ENCODE measurements at places on chromosomes 3 and 15. TPM values are rescaled to one million over a fixed set of nuclear protein-coding genes. Genes with fewer than 3 reads are reported as not detected.

The CLEC3B gene
- total RNA-seq: 0.29 TPM

The C3orf80 gene
- not detected for total RNA-seq

DNA sequence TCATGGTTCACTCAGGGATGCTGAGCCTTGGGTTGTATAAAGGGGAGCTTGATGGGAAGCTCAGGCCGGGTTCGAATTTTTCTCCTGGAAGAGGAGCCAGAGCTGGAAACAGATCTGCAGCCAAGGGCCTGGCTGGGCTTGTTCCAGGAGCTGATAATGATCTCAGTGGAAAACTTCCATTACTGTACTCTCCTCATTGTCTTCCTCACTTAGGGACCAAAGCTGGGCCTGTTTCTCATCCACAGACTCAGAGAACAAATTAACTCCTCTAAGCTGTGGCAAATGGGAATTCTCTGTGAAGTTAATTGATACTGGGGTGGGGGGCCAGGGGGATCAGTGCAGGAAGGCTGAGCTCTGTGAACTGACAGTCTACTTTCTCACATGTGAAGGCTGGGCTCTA is 92.0 kb downstream of the PRICKLE2 start:
- no peak overlapping the region for H3K27ac ChIP-seq
- H3K4me1 ChIP-seq: no peaks in the 10 kb centered on the region
- peaks cover 2% of the 10 kb centered on the region for H3K27me3 ChIP-seq
- no peak for DNase-seq

- no peak for DNase-seq
- H3K4me3 ChIP-seq: no peak overlapping the region
- H3K36me3 ChIP-seq: peaks cover 3% of the 10 kb centered on the region
Observed at GRCh38 chr3:188624828-188625227, 470.9 kb downstream of the LPP start.

The SYNPR gene
- total RNA-seq: not detected

DNA sequence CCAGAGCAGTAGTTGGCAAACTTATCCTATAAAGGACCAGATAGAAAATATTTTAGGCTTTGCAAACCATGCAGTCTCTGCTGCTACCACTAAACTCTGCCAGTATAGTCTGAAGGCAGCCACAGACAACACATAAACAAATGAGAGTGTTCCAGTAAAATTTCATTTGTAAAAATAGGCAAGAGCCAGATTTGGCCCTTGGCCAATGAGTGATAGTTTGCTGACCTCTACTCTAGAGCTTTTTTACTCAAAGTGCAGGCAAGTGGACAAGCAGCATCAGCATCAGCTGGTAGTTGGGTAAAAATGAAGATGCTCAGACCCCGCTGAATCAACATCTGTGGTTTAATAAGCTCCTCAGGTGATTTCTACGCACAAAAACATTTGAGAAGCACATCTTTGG is 269.8 kb downstream of the NTRK3 start:
- H3K36me3 ChIP-seq: no peaks in the 10 kb centered on the region
- no peak for DNase-seq
- no peaks in the 10 kb centered on the region for H3K4me1 ChIP-seq

DNA sequence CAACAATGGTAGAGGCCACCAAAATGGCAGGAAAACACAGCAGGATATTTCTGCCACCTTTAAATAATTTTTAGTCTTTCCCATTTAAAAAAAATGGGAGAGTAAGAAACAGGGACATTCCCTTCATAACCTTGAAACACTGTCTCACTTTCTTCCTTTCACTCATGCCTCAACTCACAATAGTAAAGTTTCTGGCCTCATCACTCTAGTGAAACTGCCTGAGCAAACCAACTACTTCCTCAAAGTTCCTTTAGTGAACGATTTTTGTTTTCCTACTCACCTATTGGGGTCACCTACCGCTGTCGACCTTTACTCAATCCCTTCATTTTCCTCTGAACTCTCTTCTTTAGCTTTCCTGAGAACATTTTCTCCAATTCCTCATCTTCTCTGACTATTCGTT is 33.0 kb downstream of the SHC4 start:
- DNase-seq: no peak
- peaks cover 2% of the 10 kb centered on the region for H3K36me3 ChIP-seq
- no peak overlapping the region for H3K4me3 ChIP-seq
- no peak overlapping the region for H3K27ac ChIP-seq
- peaks cover 21% of the 10 kb centered on the region for H3K4me1 ChIP-seq
- H3K27me3 ChIP-seq: peaks cover 20% of the 10 kb centered on the region

The SSUH2 gene
- total RNA-seq: not detected

GRCh38 chr3:150216041-150216811 is 191.9 kb upstream of the TSC22D2 start:
- no peak overlapping the region for H3K4me3 ChIP-seq
- H3K4me1 ChIP-seq: peaks cover 2% of the 10 kb centered on the region
- no peak overlapping the region for H3K27ac ChIP-seq
- H3K27me3 ChIP-seq: peaks cover 5% of the 10 kb centered on the region
- no peaks in the 10 kb centered on the region for H3K36me3 ChIP-seq

The TTC21A gene
- 0.97 TPM for total RNA-seq

DNA sequence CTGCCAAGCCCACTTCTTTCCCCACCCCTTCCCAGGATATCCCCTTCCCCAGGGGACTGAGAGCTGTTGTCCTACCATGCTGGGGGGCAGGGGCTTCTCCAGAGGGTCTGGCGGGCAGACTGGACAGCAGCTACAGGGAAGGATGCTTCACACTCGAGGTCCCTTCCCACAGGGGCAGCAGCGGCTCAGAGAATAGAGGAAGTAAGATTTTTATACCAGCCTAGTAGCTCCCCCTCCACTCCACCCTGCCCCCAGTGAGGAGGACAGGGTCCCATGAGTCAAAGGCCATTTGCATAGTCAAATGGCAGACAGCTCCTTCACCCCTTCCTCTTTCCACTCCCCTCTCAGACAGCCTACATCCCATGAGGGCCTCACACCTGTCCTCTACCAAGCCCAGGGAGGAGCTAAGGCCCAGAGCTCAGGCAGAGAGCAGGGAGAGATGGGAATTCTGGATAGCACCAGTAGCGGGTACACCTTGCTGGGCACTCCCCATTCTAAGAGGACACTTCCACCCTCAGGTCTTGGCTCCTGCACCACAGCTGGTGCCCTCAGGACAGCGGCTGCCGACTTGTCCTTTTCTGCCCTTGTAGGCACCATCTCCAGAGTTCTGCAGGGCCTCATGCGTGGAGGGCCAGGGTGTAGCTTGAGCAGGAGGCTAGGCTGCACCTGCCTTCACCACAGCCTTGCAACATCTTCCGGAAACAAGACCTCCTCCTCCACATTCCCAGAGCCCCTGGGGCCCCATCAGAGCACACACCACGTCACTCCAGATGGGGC is at the start of gene TLR9:
TLR9 (minus strand) TSS at position 194 of the 777 bp plus-strand sequence; CDS start at position 78, 116 bp downstream.
- no peaks in the 10 kb centered on the region for H3K27me3 ChIP-seq
- no peak for DNase-seq
- peaks cover 50% of the 10 kb centered on the region for H3K36me3 ChIP-seq

GRCh38 chr15:37199545-37199944 is 99.2 kb upstream of the MEIS2 start:
- H3K4me3 ChIP-seq: no peak overlapping the region
- no peak overlapping the region for H3K27ac ChIP-seq
- DNase-seq: no peak
- H3K36me3 ChIP-seq: no peaks in the 10 kb centered on the region
- H3K27me3 ChIP-seq: no peaks in the 10 kb centered on the region

- H3K36me3 ChIP-seq: no peaks in the 10 kb centered on the region
- H3K27me3 ChIP-seq: no peaks in the 10 kb centered on the region
- H3K4me1 ChIP-seq: no peaks in the 10 kb centered on the region
- no peak overlapping the region for H3K27ac ChIP-seq
- no peak for DNase-seq
Observed at GRCh38 chr3:6771171-6771570, 89.7 kb upstream of the GRM7 start.

DNA sequence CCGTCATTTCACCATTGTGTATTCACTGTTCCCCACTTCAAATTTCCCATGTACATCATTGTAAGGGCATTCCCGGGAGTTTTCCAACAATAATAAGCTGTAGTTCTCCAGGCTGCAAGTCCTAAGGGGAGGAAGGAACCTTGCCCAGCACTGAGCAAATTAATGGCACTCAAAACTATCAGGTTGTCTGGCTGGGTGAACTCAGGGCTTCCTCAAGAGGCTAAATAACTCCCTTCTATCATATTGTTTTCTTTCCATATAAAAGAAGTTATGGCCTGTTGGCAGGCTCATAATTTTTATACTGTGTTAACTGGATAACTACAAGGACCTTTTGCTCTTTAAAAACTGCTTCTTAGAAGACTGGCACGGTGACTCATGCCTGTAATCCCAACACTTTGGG is 71.4 kb downstream of the SEMA6D start:
- no peak for DNase-seq
- H3K36me3 ChIP-seq: no peaks in the 10 kb centered on the region
- no peaks in the 10 kb centered on the region for H3K27me3 ChIP-seq
- no peak overlapping the region for H3K4me3 ChIP-seq
- H3K4me1 ChIP-seq: no peaks in the 10 kb centered on the region
- H3K27ac ChIP-seq: no peak overlapping the region

- DNase-seq: no peak
- H3K27ac ChIP-seq: no peak overlapping the region
- no peaks in the 10 kb centered on the region for H3K4me1 ChIP-seq
- H3K36me3 ChIP-seq: no peaks in the 10 kb centered on the region
- H3K27me3 ChIP-seq: no peaks in the 10 kb centered on the region
Observed at GRCh38 chr3:72591522-72592421, 256.5 kb downstream of the SHQ1 start.

DNA sequence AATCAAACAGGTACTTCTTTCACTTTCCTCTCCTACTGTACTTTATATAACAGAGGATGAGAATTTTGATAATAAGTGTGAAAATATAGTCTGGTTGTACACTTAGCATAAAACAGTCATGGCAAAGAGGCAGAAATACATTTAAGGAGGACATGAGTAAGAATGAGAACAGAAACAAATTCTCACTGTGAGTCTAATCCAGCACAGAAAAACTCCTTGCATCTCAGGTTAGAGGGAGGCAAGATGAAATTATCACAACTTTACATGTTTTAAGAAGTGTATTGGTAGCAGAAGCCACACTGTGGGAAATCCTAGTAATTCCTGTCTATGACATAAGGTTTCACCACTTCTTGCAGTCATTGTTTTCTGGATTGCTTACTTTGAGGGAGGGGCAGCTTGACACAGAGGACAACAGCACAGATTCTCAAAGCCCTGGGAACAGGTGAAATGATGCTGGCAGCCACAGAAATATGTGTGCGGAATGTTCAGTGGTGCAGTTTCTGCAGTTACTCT is 733.6 kb upstream of the GBE1 start:
- H3K4me1 ChIP-seq: no peaks in the 10 kb centered on the region
- no peaks in the 10 kb centered on the region for H3K36me3 ChIP-seq
- no peak overlapping the region for H3K27ac ChIP-seq
- no peaks in the 10 kb centered on the region for H3K27me3 ChIP-seq
- H3K4me3 ChIP-seq: no peak overlapping the region
- DNase-seq: no peak

The CCR1 gene
- total RNA-seq: 41.4 TPM

DNA sequence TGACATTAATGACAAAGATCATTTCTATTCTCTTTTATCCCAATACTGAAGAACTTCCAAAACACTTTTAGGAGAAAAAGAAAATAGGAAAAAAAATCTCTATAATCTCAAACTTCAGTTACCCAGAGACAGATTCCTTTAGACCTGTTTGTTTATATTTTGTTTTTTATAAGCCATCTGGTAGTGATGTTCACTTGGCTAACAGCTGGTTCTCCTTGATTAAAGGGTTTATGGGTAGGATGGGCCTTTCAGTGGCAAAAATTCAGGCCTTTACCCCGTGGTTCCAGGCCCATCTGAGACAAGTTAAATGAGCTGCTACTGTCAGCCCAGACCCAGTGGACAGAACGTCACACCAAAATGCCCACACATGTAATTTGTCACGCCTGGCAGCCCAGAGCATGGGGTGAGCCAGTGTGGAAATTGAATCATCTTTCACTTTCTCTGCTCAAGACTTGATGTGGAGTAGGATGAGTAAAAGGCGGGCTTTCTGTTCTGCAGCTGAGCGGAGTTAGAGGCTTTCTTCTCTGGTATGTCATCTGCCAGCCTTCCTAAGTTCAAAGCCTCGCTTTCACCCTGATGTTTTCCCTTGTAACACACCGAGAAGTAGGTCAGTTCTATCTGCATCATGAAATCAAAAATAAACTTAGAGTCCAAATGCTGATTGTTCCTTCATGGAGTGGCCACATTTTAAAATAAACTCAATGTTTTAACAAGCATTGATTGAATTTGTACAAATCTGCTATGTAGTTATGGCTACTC is 62.5 kb upstream of the SKOR1 start:
- DNase-seq: peak; percentile 65
- H3K4me1 ChIP-seq: peaks cover 59% of the 10 kb centered on the region
- H3K27ac ChIP-seq: peak overlapping the region; percentile 71
- peaks cover 8% of the 10 kb centered on the region for H3K36me3 ChIP-seq
- H3K27me3 ChIP-seq: no peaks in the 10 kb centered on the region
- peak overlapping the region; percentile 2 for H3K4me3 ChIP-seq

DNA sequence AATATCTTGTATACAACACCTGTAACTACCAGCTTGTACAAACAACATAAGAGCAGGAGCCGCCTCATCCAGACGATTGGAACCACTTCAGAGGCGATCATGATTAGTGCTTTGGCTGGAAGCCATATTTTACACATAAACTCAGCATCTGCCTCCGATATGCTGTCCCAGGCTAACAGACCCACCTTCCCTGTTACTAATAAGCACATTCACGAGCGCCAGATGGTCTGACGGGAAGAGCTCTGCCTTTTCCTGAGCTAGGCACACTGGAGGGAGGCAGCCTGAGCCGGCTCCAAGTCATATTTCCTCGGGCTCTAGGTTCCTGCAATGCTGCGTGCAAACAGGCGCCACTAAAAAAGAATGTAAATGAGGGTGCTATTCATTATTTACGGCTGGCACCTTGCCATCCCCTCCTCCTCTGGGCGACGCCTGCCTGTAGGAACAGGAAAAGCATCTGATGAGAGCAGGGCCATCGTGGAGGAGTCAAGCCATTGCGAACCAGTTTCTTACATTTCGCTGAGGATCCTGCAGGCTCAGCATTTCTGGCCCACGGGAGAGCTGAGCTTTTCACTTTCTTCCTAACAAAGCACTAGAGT is 98.2 kb downstream of the ANXA2 start:
- no peak overlapping the region for H3K27ac ChIP-seq
- DNase-seq: no peak
- H3K4me3 ChIP-seq: no peak overlapping the region
- H3K4me1 ChIP-seq: no peaks in the 10 kb centered on the region
- H3K27me3 ChIP-seq: peaks cover 2% of the 10 kb centered on the region

GRCh38 chr3:189766416-189766815 is 135.2 kb downstream of the TP63 start:
- no peak overlapping the region for H3K4me3 ChIP-seq
- no peaks in the 10 kb centered on the region for H3K4me1 ChIP-seq
- no peaks in the 10 kb centered on the region for H3K36me3 ChIP-seq
- DNase-seq: no peak

GRCh38 chr15:100244796-100245486 is 96.8 kb downstream of the ADAMTS17 start:
- no peak for DNase-seq
- H3K36me3 ChIP-seq: no peaks in the 10 kb centered on the region
- no peak overlapping the region for H3K4me3 ChIP-seq
- no peaks in the 10 kb centered on the region for H3K4me1 ChIP-seq
- no peak overlapping the region for H3K27ac ChIP-seq
- no peaks in the 10 kb centered on the region for H3K27me3 ChIP-seq

Data from activated CD8-positive, alpha-beta T cell treated with anti-CD3 and anti-CD28 coated beads, Interleukin-2, amount 10 ng/mL, durations not matched to agents 7 days and 5 days (primary cell).